ENCODE measurements at places on chromosomes 3 and 15.

DNA sequence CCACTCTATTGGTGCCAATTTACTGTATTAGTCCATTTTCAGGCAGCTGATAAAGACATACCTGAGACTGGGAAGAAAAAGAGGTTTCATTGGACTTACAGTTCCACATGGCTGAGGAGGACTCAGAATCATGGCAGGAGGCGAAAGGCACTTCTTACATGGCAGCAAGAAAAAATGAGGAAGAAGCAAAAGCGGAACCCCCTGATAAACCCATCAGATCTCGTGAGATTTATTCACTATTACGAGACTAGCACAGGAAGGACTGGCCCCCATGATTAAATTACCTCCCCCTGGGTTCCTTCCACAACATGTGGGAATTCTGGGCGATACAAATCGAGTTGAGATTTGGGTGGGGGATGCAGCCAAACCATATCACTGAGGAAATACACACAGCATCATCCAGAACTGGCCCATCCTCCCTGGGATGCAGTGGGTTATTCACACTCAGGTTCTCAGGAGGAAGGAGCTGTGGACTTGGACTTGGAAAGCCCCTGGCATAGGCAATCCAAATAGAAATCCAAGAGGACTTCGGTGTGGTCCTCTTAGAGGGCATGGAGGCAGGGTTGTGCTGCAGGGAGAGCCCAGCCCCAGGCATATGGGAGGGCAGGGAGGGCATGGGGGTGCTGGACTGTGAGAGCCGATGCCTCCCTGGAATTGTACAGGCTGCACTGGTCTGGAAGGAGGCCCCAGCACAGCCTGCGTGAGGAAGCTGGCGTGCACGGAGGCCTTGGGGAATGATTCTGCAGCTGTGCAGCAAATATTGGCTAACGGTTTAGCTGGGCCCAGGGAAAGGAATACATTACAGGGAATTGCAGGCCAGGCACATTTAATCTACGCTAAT is 62.9 kb downstream of the EFCAB12 start:
- DNase-seq, result no peak

GRCh38 chr3:66019896-66020295 is 18.8 kb downstream of the MAGI1 start:
- DNase-seq, result no peak

GRCh38 chr3:27713078-27713423 is 9.1 kb downstream of the EOMES start:
- no peak for DNase-seq

DNA sequence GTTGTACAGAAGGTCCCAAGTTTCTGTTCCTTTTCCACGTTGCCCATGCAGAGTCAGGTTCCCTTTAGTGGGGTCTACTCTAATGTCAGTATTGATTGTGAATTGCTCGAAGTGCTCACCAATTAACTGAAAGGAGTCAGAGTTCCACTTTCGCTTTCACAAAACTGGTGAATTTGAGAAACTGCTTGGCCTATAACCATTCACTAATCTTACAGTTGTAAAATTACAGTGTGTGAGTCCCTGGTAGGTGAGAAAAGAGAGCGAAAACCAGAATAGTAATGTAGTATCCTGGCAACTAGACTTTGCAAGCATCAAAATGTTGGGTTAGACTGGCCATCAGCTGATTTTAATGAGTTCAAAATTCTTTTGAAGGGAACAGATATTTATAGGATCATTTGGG is 237.5 kb upstream of the CHRM5 start:
- no peak for DNase-seq

GRCh38 chr3:154151969-154152368 is 30.8 kb downstream of the ARHGEF26 start:
- DNase-seq, result no peak

DNA sequence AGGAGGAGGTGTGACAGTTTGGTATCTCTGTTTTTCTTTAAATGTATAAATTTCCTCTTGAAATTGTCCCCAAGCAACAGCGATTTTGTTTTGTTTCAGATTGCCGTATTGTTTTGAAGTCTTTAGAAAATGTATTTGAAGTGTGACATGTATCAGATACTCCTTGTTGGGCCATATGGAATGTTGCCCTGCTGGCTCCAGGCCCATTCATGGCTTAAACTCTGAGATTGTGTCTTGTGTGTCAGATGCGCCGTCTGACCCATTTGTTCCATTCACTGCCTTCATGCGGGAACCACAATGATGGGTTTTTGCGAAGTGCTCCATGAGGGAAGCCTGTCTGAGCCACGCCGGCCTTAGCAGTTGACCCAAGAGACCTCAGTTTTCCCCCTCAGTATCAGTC is 75.2 kb upstream of the ADAMTSL3 start:
- DNase-seq, result no peak
